Stimulated activated CD8-positive, alpha-beta memory T cell treated with anti-CD3 and anti-CD28 coated beads, Interleukin-4, amount 100 ng/mL, for 1 hour (primary cell): ENCODE measurements at places on chromosomes 7 and 10.
A peak's percentile ranks its signal among the peaks of the same experiment; 100 is the strongest.

- no peak for DNase-seq
These were observed 782.1 kb upstream of the LRRN3 start for GRCh38 chr7:110308791-110309190.

GRCh38 chr10:116270771-116271592, 2.0 kb downstream of the GFRA1 start:
- no peak for DNase-seq

- DNase-seq, result no peak
These were observed 91.5 kb downstream of the KMT2C start for GRCh38 chr7:152344253-152344652.

- no peak for DNase-seq
These were observed 46.0 kb downstream of the ATAD1 start for GRCh38 chr10:87771871-87772500.

DNA sequence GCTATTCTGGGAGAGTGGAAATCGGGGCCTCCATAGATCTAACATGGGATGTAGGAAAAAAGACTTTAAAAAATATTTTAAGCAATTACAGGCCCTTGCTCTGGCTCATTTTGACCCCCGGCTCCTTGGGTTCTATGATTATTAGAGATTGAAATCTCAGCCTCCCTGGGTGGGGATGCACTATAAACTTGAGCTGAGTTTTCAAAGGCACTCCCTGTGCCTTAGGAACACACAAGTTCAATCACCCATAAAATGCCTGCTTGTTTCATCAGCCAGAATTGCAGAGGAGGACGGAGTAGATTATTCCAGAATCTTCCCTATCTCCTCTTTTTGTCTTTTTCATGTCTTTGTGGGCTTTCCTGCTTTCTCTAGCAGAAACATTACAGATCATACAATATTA, 145.4 kb downstream of the CUBN start:
- DNase-seq, result no peak

GRCh38 chr10:75925999-75926398, 494.6 kb downstream of the LRMDA start:
- DNase-seq, result no peak

- DNase-seq, result no peak
These were observed 6.5 kb downstream of the C10orf95 start for GRCh38 chr10:102444851-102445250.

DNA sequence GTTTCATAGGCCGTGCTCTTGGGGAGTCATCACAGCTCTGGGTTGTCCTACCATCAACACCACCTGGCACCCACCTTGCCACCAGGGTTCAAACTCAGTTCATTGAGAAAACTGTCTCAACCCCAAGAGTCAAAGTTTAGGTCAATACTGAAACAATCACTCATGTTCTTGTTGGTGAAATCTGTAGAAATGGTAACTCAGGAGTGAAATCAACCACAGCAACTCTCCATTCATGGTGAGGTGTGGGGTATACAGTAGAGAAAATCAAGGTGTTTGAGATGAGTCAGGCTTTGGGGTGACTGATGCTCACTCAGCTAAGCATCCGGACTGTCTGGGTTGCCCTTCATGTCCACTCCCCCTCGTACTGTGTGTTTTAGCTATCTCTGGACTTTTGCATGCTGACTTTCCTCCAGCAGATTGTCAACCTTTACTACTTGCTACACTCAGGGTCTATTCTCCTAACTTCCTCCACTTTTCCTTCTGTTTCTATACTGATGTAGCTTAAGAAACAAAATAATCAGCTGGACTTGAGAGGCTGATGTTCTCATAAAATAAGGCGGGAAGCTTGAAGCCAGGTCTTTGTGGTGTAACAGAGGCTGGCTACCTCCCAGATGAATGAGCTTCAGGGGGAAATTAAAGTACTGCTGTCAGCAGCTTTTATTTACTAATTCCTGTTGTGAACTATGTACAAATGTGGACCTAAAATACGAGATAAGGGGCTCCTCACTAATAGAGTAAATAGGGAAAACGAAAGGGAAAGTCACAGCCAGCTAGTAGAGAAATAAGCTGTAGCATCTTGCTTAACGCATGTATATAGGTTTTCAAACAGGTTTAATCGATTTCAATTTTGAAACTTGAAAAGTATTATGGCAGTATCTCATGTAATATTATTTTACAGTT, 173.6 kb upstream of the AKR1E2 start:
- DNase-seq, result no peak

- no peak for DNase-seq
These were observed 23.1 kb upstream of the FMC1 start for GRCh38 chr7:139317939-139318505.

DNA sequence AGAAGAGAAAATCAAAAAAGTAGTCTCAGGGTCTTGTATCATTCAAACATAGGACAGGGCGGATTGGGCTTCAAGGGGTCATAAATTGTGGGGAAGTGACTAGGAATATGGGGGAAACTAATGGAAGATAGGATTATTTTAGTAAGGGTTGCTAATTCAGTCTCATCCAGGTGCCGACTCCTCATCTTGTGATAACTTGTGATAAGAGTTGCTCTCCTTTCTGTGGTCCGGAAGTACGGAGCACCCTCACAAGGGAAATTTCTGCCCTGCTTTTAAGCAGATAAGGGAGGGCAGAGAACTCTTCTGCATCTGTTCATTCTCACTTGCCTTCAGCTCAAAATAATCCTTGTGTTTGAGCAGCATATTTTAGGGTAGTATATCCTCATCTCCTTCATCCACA, 436.4 kb upstream of the LRGUK start:
- DNase-seq, result no peak

GRCh38 chr7:98878365-98879197, at the start of gene TRRAP:
TRRAP (plus strand) TSS chr7:98878532; CDS start chr7:98881151, 2,619 bp downstream.
- peak; percentile 53 for DNase-seq

DNA sequence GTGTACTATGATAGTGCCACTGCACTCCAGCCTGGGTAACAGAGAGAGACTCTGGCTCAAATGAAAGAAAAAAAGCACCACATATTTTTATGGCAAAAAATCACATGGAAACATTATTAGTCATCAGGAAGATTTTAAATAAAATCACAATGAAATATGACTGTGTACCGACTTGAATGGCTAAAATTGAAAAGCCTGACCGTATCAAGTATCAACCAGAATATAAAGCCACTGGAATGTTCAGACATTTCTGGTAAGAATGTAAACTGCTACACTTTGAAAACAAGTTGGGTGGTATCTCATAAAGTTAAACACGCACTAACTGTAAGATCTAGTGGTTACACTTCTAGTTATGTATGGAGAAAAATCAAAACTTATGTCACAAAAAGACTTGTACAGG, 306.7 kb upstream of the MBL2 start:
- no peak for DNase-seq

GRCh38 chr10:109261231-109261630, 662.1 kb downstream of the XPNPEP1 start:
- no peak for DNase-seq

GRCh38 chr7:145156834-145157233, 321.0 kb upstream of the TPK1 start:
- no peak for DNase-seq

DNA sequence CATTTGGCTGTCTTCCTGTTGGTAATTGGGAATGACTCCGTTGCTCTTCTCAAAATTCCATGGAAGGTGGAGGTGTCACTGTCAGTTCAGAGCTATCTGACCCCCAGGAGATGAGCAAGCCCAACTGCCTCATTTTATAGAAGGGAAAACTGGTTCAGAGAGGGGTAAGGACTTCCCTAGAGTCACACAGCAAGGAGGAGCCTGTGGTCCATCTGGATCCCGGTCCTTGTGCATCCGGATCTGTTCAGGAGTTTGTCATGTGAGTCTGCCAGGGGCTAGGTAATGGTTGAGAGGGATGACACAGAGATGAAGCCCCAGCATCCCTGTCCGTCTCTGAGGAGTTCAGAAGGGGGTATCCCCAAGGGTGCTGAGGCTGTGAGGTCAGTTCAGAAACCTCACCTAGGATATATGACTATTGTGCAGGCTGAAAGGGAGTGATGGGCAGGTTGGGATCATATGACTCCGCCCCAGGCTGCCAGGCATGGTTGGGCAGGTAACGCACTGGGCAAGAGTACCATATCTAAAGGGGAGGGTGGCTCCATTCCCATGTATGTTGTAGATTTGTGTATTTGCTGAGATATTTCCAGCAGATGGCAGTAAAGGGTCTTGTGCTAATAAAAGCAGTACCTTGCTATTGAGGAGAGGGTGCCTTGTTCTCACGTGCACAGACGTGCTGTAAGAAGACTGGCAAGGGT, 16.0 kb upstream of the SLC29A3 start:
- no peak for DNase-seq

- no peak for DNase-seq
These were observed 261.4 kb downstream of the ADARB2 start for GRCh38 chr10:1475771-1476454.

GRCh38 chr10:69397972-69398371, 18.7 kb downstream of the TACR2 start:
- no peak for DNase-seq

GRCh38 chr10:85978566-85979358, 387.8 kb downstream of the GRID1 start:
- DNase-seq, result no peak

DNA sequence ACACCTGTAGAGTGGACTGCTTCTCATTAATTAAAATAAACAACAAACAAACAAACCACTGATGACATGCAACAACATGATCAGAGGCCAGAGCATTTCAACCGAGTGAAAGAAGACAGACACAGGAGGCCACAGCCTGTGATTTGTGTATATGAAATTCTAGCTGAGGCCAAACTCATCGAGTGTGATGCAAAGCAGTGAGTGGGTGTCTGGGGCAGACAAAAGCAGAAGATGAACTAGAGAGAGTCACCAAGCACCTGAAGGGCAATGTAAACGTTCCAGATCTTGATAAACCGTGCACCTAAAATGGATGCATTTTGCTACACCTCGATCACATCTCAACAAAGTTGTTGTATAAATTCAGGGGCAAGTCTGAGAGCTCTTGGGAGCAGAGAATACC, 108.4 kb downstream of the KLF6 start:
- no peak for DNase-seq

DNA sequence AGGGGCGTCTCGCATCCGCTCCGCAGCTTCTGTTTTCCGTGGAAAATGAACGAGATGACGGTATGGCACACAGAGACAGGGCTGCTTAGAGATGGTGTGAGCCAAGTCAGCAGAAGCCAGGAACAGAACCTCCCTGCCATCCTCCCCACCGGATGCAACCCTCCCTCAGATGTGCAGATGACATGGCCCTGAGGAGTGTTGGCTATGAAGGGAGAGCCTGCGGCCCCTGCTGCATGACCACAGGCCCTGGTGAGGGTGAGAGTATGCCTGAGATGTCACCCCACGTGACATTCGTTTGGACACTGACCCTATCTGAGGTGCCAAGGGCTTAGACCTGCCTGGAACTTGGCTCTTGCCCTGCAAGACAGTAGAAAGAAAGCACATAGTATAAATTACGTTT, 29.4 kb downstream of the WIPF3 start:
- DNase-seq, result no peak

DNA sequence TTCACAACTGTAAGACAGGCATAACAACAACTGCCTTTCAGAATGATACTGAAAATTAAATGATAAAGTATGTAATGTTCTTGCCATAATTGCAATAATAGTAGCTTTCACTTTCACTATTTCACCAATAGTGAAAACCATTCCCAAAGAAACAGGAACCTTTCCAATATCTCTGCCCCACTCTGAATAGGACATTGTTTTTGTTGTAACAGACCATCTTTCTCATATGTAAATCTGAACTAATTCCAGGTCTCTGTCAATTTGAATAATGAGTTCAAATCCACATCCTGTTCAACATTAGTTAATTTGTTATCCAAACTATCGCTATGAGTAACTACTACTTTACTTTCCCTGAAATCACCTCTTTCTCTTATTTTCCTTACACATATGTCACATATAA, 148.0 kb downstream of the LRRN3 start:
- DNase-seq, result no peak

GRCh38 chr7:121797657-121798452, 75.1 kb upstream of the PTPRZ1 start:
- no peak for DNase-seq

DNA sequence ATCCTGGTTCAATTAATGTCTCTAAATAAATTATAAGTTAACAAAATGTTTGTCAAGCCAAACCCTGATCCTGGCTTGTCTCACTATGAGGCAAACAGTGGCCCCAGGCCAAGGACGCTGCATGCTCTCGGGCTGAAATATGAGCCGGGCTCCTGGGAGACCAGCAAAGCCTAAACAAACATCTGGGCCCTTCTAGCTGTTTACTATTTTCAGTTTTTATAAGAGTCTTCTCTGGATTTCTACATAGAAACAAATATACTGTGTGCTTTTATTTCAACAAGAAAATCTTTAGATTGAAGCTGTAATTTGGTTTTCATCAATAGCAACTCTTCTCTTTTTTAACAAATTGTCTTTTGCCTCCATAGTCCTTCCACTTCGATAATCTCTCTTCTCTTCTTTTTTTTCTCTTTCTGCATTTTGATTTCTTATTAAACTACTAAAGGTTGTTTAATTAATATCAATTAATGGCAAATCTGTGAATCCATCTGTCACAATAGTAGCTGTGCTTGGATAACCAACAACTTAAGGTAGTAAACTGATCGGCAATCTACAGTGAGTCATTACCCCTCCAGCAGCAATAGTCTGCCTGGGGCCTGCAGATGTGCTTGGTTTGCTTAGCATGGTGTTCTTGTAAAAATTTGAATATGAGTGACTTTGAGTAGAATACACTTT, 83.3 kb upstream of the DNAJC1 start:
- DNase-seq, result no peak

GRCh38 chr10:84097787-84098353, 41.4 kb upstream of the GHITM start:
- no peak for DNase-seq

- no peak for DNase-seq
These were observed 60.4 kb upstream of the KCNIP2 start for GRCh38 chr10:101903827-101904550.

- no peak for DNase-seq
These were observed 84.3 kb upstream of the ADRB1 start for GRCh38 chr10:113959383-113959760.

DNA sequence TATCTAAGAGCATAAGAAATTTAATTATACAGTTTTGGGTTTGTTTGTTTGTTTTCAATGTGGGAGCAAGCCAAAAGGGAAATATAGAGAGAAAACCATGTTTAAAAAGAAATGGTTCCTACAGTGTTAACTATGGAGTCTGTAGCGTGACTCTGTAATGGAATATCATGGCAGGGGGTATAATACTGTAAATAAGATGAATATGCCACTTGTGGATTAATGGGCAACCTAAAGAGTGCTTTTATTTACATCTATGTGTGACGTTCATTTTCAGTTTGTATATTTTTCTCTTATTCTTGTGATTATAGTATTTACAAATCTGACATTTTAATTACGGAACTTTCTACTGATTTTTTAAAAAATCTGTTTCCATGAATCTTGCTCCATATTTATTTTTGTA, 95.9 kb downstream of the POLL start:
- DNase-seq, result no peak

DNA sequence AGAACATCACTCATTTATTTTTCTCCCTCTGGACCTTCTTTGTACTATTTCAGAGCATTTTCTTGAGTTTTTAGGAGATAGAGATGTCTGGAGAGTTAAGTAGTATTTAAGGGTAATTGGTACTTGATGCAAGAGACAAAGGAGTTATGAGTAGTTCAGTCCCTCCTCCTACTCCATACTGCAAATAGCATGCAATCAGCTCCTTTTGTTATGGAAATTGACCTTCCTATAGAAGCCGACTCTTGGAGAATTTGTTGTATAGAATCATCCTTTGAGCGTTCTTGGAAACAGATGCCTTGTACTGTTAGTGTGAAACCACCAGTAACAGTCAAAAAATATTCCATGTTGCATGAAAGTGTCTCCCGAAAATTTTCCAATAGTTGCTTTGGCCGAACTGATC, 428.2 kb upstream of the GALNT17 start:
- no peak for DNase-seq

- DNase-seq, result no peak
These were observed 63.1 kb upstream of the SORCS3 start for GRCh38 chr10:104577861-104578521.
